ENCODE measurements at places on chromosomes 11 and 22.

- no peak for DNase-seq
Measured at GRCh38 chr11:29780756-29781155, 236.1 kb downstream of the KCNA4 start.

GRCh38 chr22:37088750-37089408, 20.6 kb downstream of the TMPRSS6 start:
- DNase-seq, result no peak

DNA sequence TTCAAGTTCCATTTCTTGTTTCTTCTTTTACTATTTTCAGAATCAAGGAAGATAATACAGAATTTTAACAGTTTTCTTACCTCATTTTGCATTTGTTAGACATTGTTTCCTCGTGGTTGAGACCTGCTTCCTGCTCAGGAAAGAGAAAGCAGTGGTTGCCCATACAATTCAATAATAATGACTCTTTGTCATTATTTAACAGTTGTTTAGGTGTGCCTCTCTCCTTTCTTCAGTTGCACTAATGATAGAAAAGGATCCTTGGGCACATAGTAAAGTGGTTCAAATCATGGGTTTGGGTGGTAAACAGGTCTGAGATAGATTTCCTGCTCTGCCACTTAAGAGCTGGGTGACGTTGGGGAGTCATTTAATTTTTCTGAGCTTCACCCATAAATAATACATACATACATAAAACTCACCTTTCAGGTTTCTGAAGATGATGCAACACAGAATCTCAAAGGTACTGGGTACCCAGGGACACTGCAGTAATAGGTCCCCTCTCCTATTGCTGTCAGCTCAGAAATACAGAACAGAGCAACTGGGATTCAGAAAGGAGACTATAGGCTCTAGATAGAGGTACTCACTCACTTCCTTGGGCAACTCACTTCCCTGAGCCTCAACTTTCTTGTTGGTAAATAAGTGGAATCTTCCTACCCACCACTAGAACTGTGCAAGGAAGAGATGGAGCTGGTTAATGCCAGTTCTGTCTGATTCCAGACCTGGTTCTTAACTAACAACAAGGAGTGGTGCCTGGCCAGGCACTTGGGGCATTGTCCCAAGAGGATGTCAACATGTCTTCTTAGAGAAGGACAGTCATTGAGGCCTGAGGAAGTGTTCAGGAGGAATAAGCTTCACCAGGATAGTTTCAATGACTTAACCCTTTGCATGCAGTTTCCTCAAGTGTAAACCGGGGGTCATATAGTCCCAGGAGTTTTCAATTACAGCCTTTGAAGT, 34.9 kb downstream of the CD44 start:
- DNase-seq, result no peak

DNA sequence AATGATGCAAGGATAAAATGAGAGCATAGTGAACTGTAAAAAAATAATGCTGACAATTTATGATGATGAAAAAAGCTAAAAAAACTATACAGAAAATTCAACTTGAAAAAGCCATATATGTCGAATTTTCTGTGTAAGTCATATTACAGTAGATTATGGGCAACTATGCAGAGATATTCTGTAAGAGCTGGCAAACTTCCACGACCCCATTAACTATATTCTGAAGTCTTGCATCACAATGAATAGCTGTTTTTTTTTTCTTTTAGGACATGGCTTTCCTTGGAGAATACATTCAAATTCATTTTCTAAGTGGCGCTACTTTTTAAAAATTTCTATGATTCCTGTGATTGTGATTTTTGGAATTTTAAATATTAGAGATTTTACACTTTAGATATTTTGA, 18.4 kb downstream of the PSMD13 start:
- no peak for DNase-seq

DNA sequence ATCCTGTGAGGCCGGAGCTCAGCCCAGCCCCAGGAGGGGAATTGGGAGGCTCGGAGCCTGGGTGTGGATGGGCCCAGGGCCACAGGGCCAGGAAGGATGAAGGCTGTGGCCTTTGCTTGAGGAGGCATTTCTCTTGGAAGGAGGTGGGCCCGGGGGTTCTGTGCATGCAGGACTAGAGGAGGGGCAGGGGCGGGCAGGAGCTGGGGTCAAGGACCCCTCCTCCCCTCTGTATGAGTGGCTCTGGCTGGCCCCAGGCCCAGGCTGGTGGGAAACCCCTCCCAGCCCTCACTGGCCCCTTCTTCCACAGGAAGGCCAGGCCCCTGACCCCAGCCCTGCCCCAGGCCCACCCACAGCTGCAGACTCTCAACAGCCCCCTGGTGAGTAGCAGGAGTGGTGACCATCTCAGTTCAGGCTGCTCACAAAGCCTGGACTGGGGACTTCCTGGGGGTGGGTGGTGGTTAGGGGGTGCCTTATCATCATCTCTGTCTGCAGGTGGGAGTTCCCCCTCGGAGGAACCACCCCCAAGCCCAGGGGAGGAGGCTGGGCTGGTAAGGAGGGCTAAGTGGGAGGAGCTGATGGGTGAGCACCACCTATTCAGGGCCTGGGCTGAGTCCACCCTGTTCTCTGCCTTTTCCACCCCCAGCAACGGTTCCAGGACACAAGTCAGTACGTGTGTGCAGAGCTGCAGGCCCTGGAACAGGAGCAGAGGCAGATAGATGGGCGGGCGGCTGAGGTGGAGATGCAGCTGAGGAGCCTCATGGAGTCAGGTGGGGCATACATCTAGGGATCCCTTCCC, 6.0 kb downstream of the KCNK7 start:
- DNase-seq, result no peak

DNA sequence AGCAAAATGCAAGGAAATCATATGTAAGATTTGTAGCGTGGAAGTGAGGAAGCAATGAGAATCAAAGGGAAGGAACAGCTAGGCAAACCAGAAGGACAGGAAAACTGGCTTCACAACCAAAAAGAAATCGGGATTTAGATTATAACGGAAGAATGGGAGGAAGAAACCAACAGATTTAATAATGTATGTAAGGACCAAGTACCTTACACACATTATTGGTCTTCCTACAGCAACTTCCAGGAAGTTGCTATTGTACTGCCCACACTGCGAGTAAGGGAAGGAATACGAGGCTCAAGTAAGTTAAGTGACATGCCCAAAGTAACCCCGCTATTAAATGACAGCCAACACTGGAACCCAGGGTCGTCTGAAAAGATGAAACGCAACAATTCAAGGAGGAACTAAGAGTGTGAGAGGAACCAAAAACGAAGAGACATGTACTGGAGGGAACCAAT, 473 bp downstream of the TXN2 start:
- no peak for DNase-seq

GRCh38 chr22:20792966-20793728, 19.2 kb downstream of the SERPIND1 start:
- no peak for DNase-seq

- no peak for DNase-seq
Measured at GRCh38 chr11:64285885-64286800, 495 bp downstream of the GPR137 start.

- no peak for DNase-seq
Measured at GRCh38 chr11:121405646-121406045, 46.5 kb upstream of the SORL1 start.

DNA sequence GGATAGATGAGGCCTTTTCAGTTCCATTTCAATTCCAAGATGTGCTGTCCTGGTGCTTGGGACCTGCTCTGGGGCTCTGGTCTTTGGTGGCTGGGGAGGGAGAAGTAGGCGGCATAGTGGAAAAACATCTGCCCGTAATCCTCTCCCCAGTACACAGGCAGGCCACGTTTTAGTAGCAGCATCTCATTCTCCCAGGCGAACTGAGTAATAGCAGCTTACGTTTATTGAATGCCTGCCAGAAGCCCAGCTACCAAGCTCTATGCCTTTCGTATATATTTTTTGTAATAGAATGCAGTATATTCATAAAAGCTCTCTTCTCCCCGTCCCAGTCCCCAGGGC, 11.4 kb downstream of the ACO2 start:
- DNase-seq, result no peak

DNA sequence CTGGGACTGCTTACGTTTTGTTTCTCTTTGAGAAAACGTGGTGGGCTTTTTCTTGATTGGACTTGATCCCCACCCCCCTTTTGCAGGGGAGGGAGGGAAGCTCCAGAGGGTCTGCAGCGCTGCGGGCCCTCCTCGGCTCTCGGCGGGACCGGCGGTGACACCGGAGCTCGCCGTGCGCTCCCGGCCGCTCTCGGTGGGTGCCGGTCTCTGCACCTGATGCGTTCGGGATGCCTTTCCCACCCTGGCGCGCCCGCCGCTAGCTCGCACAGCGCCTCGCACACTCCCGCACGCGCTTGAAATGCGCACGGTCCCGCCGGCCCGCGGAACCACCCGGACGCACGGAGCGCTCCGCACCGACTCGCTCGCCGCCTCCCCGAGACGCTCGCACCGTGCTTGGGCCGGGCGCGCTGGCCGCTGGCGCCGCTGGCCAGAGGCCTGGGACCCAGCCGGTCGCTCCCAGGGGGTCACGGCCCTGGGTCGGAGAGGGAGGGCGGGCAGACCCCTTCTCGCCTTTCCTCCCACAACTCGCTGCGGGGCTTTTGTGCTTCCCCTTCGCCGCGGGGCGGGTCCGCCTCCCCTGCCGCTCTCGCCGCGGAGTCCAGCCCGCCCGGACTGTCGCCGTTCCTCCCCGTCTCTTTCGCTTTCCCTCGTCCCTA, 1.0 kb downstream of the ZBTB16 start:
- DNase-seq, result no peak

- no peak for DNase-seq
Measured at GRCh38 chr11:76209973-76210930, 4.0 kb upstream of the WNT11 start.

GRCh38 chr11:32092581-32093170, 1.8 kb downstream of the RCN1 start:
- DNase-seq, result no peak

DNA sequence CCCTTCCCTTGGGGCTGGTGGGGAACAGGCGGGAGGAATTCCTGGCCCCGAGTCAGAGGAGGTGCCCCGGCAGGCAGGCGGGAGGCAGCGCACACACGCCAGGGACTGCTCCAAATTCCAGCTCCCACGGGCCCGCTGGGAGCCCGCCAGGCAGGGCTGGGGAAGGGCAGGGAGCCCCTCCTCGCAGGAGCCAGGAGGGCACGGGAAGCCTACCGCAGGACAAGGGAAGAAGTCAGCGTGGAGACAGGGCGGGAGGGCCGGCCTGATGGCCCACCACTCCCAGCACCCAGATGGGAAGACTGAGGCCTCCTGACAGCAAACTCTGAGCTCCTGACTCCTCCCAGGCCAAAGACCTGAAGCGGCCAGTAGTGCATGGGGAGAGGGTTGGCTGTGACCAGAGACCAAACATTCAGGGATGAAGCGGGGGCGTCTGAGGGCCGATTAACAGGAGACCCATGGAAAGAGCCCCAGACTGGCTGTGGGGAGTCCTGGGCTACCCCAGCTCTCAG, 22.4 kb downstream of the RPL3 start:
- DNase-seq, result no peak

GRCh38 chr11:35526370-35526792, 965 bp upstream of the PAMR1 start:
- DNase-seq, result no peak

- no peak for DNase-seq
Measured at GRCh38 chr11:103985041-103985440, 51.4 kb upstream of the DDI1 start.

GRCh38 chr11:48088682-48089050, 108.3 kb downstream of the PTPRJ start:
- no peak for DNase-seq

DNA sequence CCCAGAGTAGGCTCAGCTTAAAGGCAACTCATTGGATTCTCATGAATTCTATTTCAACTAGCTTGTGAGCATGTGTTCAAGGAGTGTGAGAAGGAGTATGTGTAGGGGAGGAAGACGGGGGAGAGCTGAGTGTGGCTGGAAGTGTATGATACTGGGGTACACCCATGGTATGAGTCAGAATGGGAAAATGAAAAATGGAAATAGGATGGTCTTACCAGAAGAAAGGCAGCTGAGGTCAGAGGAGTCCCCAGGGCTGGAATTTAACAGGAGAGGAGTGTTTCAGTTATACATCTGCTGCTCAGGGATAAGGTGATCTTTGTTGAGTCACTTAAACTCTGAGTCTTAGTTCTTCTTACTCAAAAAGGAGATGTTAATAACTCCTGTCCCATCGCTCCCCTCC, 6.7 kb upstream of the ADAMTS15 start:
- no peak for DNase-seq

DNA sequence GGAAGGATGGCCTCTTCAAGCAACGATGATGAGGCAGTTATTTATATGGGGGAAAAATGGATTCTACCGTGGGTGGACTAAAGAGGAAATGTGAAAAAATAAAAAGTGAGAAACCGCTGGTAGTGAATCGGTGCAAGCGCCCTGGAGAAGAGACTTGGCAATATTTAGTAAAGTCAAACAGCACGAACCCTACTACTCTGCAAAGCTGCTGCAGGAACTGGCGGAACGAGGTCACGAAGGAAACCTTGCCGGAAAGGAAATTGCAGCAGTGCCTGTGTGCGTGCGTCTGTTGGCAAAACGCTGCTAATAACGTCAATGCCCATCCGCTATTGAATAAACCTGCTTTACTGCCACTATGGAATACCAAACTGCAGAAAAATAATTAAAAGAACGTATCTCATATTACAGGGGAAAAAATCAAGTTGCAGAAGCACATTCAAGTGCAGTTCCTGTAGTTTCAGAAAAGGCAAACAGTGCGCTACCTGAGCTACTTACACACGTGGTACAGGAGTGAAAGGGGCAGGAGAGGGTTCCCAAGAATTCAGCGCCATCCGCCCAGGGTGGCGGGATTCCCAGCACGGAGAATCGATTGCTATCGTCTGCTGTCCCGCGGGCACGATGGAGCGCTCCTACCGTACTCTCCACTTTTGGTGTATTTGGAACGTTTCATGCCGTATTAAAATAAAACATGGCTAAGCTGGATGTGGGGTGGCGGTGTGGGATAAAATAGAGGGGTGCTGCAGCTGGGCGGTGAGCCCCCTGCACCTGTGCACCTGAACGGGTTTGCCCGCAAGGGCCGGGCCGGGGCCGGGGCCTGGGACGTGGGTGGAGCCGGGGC, 585 bp upstream of the NADSYN1 start:
- DNase-seq, result no peak

DNA sequence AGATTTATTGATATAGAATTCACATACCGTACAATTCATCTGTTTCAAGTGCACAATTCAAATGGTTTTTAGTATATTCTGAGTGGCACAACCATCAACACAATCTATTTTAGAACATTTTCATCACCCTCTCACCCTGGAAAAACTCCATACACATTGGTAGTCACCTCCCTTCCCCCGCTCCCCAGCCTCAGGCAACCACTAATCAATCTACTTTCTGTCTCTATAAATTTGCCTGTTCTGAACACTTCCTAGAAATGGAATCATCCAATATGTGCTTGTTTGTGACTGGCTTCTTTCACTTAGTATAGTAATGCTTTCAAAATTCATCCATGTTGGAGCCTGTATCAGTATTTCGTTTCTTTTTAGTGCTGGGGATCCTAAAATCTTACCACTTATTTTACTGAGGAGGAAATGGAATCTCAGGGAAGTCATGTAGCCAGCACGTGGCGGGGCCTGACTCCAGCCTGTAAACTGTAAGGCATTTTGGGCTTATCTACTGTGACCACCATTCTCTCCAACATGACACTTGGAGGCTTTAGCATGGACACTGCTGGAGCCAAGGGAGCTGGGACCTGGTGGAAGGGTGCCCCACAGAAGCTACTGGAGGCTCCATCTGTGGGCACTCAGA, 905 bp upstream of the UCP3 start:
- no peak for DNase-seq

- DNase-seq, result no peak
Measured at GRCh38 chr11:91906871-91907624, 317.6 kb upstream of the FAT3 start.

Measured in GOT3 (cell line).